AG04449 (cell line): ENCODE measurements at places on chromosomes 7 and 10.

DNA sequence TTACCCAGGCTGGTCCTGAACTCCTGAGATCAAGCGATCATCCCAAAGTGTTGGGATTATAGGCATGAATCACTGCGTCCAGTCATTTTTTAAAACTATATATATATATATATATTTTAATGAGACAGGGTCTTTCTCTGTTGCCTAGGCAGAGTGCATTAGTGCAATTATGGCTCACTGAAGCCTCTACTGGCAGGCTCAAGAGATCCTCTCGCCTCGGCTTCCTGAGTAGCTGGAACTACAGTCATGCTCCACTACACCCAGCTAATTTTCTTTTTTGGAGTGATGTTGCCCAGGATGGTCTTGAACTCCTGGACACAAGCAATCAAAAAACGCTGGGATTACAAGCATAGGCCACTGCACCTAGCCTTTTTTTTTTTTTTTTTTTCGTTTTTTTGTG is 55.3 kb upstream of the KAT6B start:
- no peak for DNase-seq

- DNase-seq = no peak
Measured at GRCh38 chr10:56279270-56279669, 81.8 kb downstream of the ZWINT start.

GRCh38 chr10:22365233-22365632 is 19.9 kb downstream of the SPAG6 start:
- DNase-seq = no peak

DNA sequence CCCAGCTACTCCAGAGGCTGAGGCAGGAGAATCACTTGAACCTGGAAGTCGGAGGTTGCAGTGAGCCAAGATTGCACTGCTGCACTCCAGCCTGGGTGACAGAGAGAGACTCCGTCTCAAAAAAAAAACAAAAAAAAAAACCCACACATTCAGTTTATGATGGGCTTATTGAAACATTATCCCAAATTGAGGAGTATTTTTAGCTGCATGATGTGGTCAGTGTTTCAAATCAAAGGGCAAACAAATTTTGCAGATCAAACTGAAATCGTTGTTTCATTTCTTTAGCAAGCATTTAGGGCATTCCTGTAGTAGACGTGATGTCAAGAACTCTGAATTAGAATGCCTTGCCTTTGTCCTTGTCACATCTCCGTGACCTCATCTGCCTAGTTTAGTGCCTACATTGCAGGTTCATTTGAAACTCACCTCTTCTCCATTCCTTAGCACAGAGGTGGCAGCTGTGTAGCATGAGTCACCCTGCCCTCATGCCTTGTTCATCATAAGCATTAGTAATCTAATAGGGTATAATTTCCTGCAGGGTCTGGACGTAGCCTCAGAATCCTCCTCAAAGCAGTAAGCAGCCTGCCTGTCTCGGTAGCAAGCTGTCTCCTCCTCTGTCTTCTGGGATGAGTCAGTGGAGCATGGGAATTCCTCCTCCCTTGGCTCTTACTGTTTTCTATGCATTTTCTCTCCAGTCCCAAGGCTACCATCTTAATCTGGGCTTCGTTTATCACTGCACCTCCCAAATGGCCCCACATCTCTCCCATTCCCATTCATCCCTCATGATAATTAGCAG is 73.8 kb downstream of the CUL1 start:
- DNase-seq = peak; percentile 73

- no peak for DNase-seq
Measured at GRCh38 chr7:36887969-36888368, 163.7 kb upstream of the AOAH start.

- no peak for DNase-seq
Measured at GRCh38 chr10:1520909-1521565, 216.3 kb downstream of the ADARB2 start.

GRCh38 chr10:101968940-101969321 is 87.0 kb downstream of the ARMH3 start:
- no peak for DNase-seq

DNA sequence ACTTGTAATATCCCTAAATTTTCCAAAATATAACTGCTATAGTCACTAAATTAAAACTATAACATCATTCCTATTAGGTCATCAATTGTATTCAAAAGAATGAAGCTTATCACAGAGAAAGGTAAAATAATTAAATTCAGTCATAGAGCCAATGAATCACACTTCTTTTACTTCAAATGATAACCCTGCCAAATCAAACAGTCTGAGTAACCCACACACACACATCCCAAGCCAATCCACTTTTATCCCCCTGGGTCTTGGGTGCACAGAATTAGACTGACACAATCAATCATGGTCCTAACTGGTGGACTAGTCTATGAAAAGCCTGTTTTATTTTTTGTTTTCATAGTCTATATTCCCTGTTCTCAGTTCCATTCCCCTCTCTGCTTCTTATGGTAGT is 25.6 kb downstream of the CTNNA3 start:
- no peak for DNase-seq

GRCh38 chr10:90224791-90225566 is 523.6 kb downstream of the KIF20B start:
- DNase-seq = no peak

- no peak for DNase-seq
Measured at GRCh38 chr10:53687800-53688199, 915.2 kb upstream of the MBL2 start.

DNA sequence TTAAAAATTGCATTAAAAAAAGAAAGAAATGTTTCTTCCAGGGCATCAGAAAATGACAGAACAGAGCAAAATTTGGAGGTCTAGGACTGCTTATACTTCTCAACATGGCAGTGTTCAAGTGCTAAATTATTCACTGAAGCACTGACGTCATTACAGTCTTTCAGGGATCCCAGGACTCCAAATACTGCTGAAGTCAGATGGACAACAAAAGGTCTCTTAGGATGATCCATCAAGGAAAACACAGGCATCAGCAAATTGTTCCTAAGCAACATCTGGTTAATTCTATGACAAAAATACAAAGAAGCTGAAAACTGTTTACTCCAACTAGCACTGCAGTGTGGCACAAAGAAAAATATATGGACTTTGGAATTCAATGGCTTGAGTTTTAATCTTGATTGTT is 52.1 kb downstream of the PDK4 start:
- DNase-seq = no peak

DNA sequence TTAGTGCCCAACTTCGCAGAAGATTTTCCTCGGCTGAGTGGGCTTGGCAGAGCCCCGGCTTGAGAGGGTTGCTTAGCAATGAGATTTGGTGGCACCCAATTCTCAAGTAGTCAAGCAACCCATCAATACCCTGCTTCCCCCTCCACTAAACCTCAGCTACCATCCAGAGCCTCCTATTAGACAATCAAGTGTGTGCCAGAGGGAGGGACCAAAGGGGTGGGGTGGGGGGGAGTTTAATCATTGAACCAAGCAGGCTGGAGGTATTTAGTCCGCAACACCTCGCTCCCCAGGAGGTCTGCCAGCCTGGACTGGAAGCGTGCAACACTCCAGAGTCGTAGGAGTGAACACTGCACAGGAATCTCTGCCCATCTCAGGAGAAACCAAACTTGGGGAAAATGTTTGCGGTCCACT is at the start of gene HKDC1:
Gene HKDC1 (plus strand): TSS at position 292 of the 411 bp plus-strand sequence. CDS start 104 bp downstream, at position 396.
- no peak for DNase-seq

DNA sequence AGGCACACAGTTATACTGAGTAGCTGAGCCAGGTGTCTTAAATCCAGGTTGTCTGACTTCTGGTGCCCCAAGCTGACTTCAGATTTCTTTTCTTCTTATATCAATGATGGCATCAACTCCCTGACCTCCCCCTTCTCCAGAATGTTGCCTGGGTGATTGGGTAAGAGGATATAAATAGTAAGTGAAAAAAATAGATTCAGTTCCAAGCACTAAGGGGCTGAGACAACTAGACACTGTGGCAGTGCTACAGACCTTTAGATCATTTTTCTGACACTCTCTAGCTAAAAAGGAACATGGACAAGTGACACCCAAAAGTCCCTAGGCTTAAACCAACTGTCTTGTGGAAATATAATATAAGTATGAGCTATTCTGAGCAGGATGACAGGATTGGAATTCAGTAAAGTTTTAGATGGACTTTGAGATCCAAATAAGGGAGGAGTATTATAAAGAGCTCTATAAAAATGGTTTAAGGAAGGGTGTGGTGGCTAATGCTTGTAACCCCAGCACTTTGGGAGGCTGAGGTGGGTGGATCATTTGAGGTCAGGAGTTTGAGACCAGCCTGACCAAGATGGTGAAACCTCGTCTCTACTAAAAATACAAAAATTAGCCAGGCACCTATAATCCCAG is 589.1 kb upstream of the GALNT17 start:
- no peak for DNase-seq

- no peak for DNase-seq
Measured at GRCh38 chr7:44380831-44381493, 55.6 kb upstream of the CAMK2B start.

GRCh38 chr10:131429141-131429540 is 117.6 kb upstream of the TCERG1L start:
- DNase-seq = no peak

DNA sequence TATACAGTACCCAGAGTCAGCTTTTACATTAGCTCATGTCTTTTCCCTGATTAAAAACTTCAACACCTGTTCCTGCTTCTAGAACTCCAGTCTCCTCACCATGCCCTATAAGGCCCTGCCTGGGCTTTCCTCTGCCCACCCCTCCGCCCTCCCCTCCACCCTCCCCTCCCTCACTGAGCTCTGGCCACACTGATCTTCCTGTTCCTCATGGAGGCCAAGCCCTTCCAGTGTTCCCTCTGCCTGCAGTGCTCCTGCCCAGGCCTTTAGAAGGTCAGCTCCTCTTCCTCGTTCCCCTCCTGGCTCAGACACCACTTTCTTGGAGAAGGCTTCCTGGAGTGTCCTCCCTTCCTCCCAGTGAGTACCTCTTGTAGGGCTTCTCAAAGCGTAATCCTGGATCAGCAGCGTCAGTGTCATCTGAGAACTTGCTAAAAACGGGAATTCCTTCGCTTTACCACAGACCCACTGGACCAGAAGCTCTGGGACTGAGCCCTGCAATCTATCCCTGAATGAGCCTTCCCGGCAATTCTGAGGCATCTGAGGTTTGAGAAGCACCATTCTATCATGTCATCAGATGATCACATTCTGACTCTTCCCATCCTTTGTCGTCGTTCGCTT is 3.7 kb downstream of the PDZD7 start:
- DNase-seq = no peak

DNA sequence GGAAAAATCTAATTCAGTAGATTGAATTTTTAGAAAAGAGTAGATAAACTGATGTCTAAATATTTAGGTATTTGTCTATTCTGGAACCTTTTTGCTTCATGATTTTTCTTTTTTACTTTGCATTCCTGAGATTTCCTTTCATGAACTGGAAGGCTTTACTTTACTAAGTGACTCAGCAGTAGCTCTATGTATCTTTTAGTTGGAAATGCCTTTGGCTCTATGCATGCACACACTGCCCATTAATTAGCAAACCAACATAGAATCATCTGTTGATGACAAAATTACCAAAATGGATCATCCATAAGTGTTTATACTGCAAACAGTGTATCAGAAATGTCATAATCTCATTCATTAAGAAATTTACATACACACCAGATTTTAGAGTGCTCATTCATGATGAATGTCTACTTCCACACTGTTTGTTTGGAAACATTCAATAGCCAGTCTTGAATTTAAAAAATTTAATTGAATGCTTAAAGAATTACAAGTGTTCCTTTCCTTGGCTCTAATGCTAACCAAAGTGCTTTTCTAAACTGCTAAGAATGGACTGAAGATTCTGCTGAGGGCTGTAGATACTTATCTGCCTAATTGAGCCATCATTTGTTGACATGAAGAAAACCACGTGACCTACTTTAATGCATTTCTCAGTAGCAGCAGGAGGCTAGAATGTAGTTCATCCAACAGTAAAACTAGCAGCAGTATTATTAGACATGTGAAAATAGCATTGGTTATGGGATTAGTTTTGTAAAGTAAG is 282.0 kb downstream of the ADK start:
- peak; percentile 49 for DNase-seq

GRCh38 chr10:50619882-50620281 is 3.9 kb downstream of the SGMS1 start:
- DNase-seq = no peak

- no peak for DNase-seq
Measured at GRCh38 chr10:127013211-127013656, 108.0 kb downstream of the DOCK1 start.

- DNase-seq = no peak
Measured at GRCh38 chr10:101839416-101840063, 4.1 kb downstream of the KCNIP2 start.

DNA sequence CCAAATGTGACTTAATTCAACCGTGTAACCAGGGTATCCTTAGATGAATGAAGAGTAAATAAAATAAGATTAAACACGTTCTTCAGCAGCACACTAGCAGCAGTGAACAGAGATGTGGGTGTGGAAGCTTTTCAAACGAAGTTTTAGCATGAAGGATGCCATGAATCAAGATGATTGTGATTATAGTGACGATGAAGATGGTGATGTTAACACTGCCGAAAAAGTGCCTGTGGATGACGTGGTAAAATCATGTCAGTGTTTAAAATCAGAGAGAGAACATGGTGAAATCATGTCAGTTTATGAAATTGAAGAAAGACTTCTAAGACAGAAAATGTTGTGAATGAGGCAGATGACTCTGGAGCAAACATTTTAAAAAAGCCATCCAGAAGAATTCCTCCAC is 19.2 kb downstream of the LCOR start:
- DNase-seq = no peak

GRCh38 chr7:88072715-88073055 is 138.6 kb downstream of the ADAM22 start:
- no peak for DNase-seq
